ENCODE measurements at places on chromosomes 3 and 15. TPM values are rescaled to one million over a fixed set of nuclear protein-coding genes. Genes with fewer than 3 reads are reported as not detected.

GRCh38 chr3:39668420-39668819 lies 141.0 kb upstream of the MYRIP start:
- H3K27ac ChIP-seq: no peak overlapping the region
- H3K27me3 ChIP-seq: peaks cover 5% of the 10 kb centered on the region
- no peaks in the 10 kb centered on the region for H3K36me3 ChIP-seq
- DNase-seq: no peak
- H3K4me3 ChIP-seq: no peak overlapping the region

- no peak overlapping the region for H3K4me3 ChIP-seq
- no peak for DNase-seq
- peaks cover 8% of the 10 kb centered on the region for H3K4me1 ChIP-seq
- no peaks in the 10 kb centered on the region for H3K36me3 ChIP-seq
- H3K27ac ChIP-seq: no peak overlapping the region
Measured at GRCh38 chr3:177813322-177813721, 616.0 kb upstream of the TBL1XR1 start.

GRCh38 chr3:195286115-195286872 lies 15.3 kb upstream of the XXYLT1 start:
- no peaks in the 10 kb centered on the region for H3K27me3 ChIP-seq
- no peak overlapping the region for H3K4me3 ChIP-seq
- DNase-seq: no peak

GRCh38 chr3:151962912-151963311 lies 89.5 kb downstream of the SUCNR1 start:
- no peak overlapping the region for H3K27ac ChIP-seq
- H3K4me1 ChIP-seq: no peaks in the 10 kb centered on the region
- H3K4me3 ChIP-seq: no peak overlapping the region
- H3K36me3 ChIP-seq: no peaks in the 10 kb centered on the region

GRCh38 chr15:100189849-100190248 lies 151.9 kb downstream of the ADAMTS17 start:
- no peak for DNase-seq
- H3K4me1 ChIP-seq: no peaks in the 10 kb centered on the region
- no peaks in the 10 kb centered on the region for H3K27me3 ChIP-seq

GRCh38 chr3:53842436-53843194 lies 3.6 kb downstream of the CHDH start:
- peaks cover 4% of the 10 kb centered on the region for H3K4me1 ChIP-seq
- H3K27ac ChIP-seq: no peak overlapping the region
- DNase-seq: no peak
- H3K36me3 ChIP-seq: no peaks in the 10 kb centered on the region

- DNase-seq: peak; percentile 65
- H3K27ac ChIP-seq: peak overlapping the region; percentile 95
- no peaks in the 10 kb centered on the region for H3K27me3 ChIP-seq
- peaks cover 2% of the 10 kb centered on the region for H3K36me3 ChIP-seq
Measured at GRCh38 chr3:31754575-31755278, 222.0 kb downstream of the STT3B start.

- peaks cover 2% of the 10 kb centered on the region for H3K4me1 ChIP-seq
- H3K27me3 ChIP-seq: no peaks in the 10 kb centered on the region
- H3K36me3 ChIP-seq: no peaks in the 10 kb centered on the region
- DNase-seq: no peak
- no peak overlapping the region for H3K4me3 ChIP-seq
Measured at GRCh38 chr3:22960105-22960984, 242.8 kb upstream of the UBE2E2 start.

IQCH gene
- 1.6 TPM for total RNA-seq

Data from activated CD4-positive, alpha-beta T cell treated with anti-CD3 and anti-CD28 coated beads, Interleukin-2, amount 10 ng/mL, durations not matched to agents 24 days and 14 days (primary cell).